ENCODE measurements at places on chromosomes 3 and 15.

DNA sequence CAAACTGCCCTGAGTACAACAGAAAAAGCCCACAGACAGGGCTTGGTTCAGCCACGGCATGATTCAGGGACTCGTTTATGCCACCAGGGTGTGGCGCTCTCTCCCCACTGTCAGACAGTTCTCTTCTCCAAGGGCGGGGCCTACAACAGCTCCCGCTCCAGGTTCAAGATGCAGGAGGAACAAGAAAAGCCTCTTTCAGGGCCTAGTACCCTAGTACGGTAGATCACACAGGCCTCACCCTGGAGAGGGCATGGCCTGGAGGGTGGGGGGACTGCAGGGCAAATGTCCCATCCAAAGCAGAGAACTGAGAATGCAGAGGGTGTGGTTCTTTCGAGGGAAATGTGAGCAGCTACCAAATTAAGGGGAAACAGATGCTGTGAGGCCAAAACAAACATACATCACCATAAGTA is 12.0 kb downstream of the MESD start:
- DNase-seq, result peak; percentile 67

DNA sequence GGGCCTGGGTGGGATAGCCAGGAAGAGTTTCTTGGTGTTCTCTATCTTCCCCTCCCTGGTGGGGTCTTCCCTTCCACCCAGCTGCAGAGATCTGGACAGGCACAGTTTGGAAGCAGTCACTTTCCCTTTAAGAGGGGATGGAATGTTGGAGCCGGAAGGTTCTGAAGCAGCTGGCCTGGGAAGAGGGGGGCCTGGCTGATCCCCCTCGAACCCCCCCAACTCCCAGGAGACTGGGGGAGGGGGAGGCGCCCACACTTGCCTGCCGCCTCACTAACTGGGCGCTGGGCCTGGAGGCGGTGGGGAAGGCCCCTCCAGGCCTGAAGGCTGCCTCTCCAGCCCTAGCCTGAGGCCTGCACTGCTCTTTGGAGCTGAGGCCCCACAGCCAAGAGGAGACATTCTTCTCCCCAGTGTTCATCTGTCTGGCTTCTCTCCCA is 1.4 kb downstream of the DVL3 start:
- peak; percentile 48 for DNase-seq

DNA sequence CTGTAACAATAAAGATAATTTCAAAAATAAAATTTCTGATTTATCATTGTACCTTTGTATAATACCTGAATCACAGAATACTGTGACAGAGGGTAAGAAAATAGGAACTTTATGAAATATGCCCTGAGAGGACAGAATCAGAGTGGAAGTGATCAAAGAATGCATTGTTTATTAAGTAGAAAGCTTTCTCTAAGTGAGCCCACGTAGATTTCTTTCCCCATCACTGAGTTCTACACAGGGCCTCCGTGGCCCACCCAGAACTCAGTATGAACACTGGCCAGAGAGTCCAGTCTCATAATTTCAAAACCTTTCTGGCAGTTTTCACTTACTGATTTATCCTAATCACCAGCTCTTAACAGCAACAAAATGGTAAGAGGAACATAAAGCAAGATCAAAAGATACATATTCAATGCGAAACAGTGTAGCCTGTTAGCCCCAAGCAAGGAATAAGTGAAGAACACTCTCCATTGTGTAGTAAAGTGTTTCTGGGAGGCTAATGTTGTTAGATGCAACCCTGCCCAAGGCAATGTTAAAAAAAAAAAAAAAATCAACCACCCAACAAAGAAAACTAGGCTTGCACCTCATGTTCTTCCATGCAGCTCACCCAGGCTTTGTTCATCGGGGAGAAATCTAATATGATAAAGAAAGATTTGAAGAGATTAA is 341.3 kb downstream of the LSAMP start:
- DNase-seq, result no peak

DNA sequence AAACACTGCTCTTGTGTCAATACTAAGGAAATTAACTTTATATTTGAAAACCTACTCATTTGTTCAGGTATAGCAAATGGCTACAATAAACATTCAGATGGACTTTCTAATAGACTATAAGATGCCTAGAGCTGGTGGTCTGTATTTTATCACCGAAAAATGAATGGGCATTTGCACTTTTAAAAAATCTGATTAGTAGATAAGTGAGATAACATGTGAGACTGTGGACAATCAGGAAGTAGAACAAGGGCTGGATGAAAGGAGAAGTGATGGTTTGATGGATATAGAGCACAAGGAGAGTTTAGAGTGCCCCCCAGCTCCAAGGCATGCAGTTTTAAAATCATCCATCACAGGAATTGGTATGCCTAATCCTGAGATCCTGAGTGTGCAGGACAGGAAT is 308.4 kb upstream of the RARB start:
- DNase-seq, result no peak

- DNase-seq, result no peak
Measured at GRCh38 chr15:86553108-86553507, 473.4 kb downstream of the AGBL1 start.

- DNase-seq, result no peak
Measured at GRCh38 chr3:50269977-50270413, 1.0 kb downstream of the SEMA3B start.

- no peak for DNase-seq
Measured at GRCh38 chr3:157297328-157297915, 137.5 kb upstream of the CCNL1 start.

- no peak for DNase-seq
Measured at GRCh38 chr3:102024270-102024904, 175.1 kb downstream of the NFKBIZ start.

GRCh38 chr3:67073812-67074211 is 75.7 kb downstream of the KBTBD8 start:
- no peak for DNase-seq

DNA sequence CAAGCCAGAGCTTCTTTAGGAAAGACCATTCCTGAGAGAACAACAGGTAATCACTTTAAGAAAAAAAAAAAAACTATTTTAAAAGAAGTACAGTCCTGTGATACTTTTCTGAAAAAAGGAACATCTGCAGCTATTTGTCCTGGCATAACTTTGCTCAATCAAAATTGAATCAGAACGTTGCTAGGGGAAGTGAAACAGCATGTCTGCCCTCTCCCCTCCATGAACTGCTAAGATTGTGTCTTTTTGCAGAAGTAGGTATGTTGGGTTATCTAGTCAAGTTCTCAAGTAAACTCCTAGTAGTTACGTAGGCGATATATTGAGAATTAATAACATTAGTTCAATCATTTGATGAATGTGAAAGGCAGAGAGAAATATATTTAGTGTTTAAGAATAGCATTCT is 1013.3 kb downstream of the TUSC7 start:
- DNase-seq, result no peak

DNA sequence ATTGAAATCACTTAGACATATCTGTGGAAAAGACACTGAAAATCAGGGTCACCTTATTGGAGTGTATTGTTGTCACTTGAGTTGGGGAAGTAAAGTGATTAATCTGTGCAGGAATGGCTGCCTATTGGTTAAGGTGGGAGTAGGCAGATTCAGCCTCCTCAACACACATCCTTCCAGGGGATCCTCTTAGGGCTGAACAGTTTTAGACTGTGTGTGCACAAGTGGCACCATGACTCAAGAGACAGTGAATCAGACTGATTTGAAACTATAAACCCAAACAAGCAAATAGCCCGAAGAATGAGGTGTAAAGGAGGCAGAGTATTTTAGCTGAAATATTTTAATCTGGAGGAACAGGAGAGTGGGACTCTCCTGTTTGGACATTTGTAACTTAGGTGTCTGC is 4.9 kb downstream of the ABHD17C start:
- no peak for DNase-seq

GRCh38 chr3:182052757-182053156 is 341.0 kb downstream of the SOX2 start:
- no peak for DNase-seq

GRCh38 chr3:113532698-113533533 is 561 bp downstream of the SIDT1 start:
- DNase-seq, result peak; percentile 44

- DNase-seq, result no peak
Measured at GRCh38 chr3:50494126-50494525, 9.3 kb downstream of the CACNA2D2 start.

DNA sequence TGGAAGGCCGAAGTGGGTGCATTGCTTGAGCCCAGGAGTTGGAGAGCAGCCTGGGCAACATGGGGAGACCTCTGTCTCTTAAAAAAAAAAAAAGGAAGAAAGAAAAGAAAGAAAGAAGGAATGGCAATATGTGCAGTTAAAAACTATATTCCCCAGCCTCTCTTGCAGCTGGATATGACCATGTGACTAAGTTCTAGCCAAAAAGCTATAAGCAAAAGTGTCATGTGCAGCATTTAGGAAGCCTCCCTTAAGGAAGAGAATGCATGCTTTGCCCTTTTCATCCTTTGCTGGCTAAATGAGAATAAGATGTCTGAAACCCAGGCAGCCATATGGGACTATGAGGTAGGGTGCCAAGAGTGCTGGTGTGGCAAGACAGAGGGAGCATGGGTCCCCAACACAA is 21.8 kb downstream of the CYP19A1 start:
- DNase-seq, result no peak

DNA sequence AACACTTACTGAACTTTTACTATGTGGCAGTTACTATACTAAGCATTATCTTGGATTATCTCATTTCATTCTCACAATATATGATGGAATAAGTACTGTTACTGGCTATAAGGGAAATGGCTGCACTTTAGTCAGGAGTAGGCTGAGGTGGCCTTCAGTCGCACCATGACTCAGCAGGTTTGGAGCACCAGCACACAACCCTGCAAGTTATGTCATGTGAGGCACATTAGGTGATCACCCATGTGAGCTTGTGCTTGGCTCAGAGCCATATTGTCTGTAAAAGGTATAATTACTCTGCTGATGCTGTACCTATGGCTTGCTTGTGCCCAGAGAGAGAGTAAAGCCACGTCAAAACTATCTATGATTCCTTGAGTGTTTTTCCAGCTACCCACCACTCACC is 54.1 kb upstream of the TIPARP start:
- DNase-seq, result no peak

- no peak for DNase-seq
Measured at GRCh38 chr3:127542441-127542952, 48.0 kb downstream of the TPRA1 start.

DNA sequence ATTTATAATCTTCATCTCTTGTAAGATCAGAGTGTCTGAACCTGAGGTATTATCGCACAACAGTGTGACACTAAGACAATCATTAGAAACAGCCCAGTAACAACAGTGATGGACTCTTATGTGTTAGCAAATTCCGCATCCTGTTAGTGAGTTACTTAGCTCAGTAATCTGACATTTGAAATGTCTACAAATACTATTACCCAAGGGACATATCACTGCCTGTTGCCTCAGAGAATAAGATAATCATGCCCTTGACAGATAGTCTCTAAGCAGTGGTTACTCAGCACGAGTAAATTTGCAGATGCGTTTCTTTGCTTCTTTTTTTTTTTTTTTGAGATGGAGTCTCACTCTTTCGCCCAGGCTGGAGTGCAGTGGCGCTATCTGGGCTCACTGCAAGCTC is 13.4 kb upstream of the RTP1 start:
- DNase-seq, result no peak

- no peak for DNase-seq
Measured at GRCh38 chr3:136755192-136755591, 3.0 kb upstream of the STAG1 start.

GRCh38 chr3:123971406-123971805 is 10.4 kb upstream of the CCDC14 start:
- no peak for DNase-seq

- no peak for DNase-seq
Measured at GRCh38 chr15:69782139-69782658, 315.5 kb downstream of the TLE3 start.

- DNase-seq, result no peak
Measured at GRCh38 chr3:35320646-35321407, 318.5 kb upstream of the ARPP21 start.

DNA sequence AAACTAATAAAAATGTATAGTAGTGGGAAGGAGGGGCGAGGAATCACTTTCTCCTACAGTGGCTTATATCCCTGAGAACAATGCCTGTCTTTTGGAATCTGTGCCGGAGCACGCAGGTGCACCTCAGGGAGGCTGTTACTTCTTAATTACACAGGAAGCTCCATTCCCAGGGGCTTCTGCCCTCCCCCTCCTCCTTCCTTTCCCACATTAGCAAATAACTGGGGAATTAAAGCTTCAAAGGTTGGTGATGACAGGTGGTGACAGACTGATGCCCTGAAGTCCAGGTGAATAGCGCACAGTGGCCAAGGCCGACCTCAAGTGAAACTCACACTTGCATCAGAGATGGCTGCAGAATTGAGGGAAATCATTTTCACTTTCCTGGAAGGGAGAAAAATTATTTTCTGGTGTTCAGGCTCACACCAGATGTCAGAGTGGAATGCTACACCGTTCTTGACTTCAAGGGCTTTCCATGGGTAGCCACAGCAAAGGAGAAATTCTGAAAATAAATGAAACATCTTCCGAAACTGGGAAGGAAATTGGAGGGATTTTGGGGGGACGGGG is 3.7 kb downstream of the GRAMD2A start:
- DNase-seq, result no peak

DNA sequence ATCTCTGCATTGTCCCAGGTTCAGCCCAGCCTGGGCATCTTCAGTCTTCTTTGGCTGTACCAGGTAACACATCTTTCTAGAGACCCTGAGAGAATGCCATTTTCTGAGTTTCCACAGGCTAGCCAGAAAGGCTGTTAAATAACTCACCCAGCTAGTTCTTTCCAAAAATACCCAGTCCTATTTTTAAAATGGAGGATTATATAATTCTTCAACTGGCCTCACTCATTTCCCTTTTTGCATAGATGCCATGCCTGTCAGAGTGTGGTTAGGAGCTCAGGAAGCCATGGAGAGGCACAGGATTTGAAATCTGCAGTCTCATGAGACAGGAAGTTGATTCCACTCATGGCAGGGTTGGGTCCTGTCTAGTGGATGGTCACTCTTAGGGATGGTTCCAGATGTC is 39.8 kb downstream of the CEMIP start:
- DNase-seq, result no peak

DNA sequence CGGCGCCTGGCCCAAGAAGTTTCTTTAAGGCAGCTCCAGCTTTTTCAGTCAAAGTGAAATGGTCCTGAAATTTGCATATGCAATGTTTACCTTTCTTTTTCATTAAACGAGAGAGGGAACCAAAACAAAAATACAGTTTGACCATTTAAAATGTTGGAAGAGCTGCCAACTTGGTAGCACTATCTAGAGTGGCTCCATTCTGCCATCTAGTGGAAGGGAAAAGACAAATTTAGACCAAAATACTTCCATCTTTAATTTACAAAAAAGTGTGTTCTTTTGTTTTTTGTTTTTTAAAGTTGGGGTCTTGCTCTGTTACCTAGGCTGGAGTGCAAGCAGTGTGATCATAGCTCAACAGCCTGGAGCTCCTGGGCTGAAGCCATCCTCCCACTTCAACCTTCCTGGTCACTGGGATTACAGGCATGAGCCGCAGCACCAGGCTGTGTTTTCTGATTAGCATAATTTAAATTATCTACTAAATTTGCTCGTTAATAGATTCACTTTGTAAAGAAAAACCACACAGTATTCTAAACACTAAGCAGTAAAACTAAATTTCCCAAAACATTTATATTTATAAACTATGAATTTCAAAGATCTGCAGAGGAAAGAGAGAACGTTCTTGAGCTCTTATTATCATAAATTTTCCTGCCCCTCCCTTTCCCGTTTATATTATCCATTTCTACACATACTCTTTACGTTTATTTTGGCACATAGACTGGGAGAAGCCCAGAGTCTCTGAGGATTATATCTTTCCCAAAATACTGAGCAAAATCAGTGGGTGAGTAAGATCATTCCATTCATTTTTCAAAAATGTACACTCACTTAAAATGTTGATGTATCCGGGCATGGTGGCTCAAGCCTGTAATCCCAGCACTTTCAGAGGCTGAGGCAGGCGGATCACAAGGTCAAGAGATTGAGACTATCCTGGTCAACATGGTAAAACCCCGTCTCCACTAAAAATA is 15.4 kb upstream of the RFC4 start:
- peak; percentile 47 for DNase-seq

- DNase-seq, result no peak
Measured at GRCh38 chr3:61562721-61563312, 1.4 kb downstream of the PTPRG start.

Data from midbrain (tissue), 1 donor.